ENCODE measurements at places on chromosomes 1 and 21. TPM values are rescaled to one million over a fixed set of nuclear protein-coding genes. Genes with fewer than 3 reads are reported as not detected.

DNA sequence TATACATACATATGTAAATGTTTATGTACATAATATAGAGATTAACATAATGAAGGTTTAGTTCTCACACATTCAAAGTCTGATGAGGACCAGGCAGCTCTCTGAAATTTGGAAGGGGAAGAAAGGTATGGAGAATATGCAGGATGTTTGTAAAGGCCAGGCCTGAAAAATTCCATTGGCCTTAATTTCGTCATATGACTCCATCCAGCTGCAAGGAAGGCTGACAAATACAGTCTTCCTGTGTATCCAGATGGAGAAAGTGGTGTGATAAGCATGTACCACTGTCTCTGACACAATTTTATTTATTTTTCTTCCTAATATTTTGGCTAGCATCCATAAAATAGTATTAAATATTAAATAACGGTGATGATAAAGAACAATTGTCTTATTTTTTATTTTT is 6.3 kb upstream of the SGIP1 start:
- H3K4me1 ChIP-seq = peaks cover 4% of the 10 kb centered on the region
- H3K4me3 ChIP-seq = no peak overlapping the region
- H3K27ac ChIP-seq = no peak overlapping the region
- no peaks in the 10 kb centered on the region for H3K36me3 ChIP-seq
- DNase-seq = no peak
- H3K27me3 ChIP-seq = peaks cover 14% of the 10 kb centered on the region

DIPK1A gene
- 8.7 TPM for total RNA-seq

DNA sequence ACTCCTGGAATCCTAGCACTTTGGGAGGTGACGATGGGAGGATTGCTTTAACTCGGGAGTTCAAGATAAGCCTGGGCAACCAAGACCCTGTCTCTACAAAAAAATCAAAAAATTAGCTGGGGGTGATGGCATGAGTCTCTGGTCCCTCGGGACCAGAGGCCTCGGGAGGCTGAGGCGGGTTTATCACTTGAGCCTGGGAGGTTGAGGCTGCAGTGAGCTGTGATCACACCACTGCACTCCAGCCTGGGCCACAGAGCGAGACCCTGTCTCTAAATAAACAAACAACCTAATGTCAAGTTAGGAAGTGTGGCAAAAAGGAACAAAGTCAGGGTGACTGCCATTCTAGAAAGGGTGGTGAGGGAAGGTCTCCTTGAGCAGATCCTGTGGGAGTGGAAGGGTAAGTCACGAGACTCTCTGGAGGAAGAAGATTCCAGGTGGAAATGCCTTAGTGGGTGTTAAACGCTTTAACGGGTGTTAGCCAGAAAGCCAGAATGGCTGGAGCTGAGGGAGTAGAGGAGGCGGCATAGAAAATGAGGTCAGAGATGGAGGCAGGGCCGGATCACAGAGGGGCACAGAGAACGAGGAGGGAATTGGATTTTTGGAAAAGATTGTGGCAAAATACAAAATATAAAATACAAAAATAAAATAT is 62.2 kb upstream of the ATP5PO start:
- H3K4me3 ChIP-seq = no peak overlapping the region
- H3K27ac ChIP-seq = peak overlapping the region; percentile 100
- peaks cover 62% of the 10 kb centered on the region for H3K4me1 ChIP-seq

DNA sequence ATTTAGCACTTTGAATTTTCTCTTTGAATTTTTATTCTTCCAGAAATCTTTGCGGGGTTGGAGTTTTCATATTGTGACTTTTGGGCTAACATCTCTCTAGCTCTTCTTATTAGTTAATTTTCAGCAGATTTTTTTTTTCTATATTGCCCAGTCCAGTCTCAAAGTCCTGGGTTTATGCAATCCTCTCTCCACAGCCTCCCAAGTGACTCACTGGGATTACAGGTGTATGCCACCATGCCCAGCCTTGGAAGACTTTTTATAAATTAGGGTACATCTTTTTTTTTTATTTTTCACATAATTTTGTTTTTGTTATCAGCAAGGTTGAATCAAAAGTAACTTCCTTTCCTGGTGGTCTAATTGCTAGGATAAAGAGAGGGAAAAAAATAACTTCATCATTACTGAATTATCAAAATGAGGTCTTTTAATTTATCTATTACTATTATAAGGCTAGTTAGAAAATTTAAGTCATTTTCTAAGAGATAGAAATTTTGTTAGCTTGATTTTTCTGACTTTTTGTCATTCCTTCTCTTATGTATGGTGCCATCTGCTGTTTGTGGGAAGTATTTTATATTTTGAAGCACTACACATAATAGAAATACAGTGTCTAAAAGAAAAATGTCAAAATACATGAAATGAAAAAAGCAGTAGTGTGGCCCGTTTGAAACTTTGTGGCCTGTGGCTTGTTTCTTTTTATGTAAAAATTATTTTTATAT is 273.4 kb upstream of the CACYBP start:
- no peaks in the 10 kb centered on the region for H3K27me3 ChIP-seq
- no peak overlapping the region for H3K27ac ChIP-seq
- H3K36me3 ChIP-seq = no peaks in the 10 kb centered on the region
- H3K4me1 ChIP-seq = no peaks in the 10 kb centered on the region

CADM3 gene
- total RNA-seq = not detected

DNA sequence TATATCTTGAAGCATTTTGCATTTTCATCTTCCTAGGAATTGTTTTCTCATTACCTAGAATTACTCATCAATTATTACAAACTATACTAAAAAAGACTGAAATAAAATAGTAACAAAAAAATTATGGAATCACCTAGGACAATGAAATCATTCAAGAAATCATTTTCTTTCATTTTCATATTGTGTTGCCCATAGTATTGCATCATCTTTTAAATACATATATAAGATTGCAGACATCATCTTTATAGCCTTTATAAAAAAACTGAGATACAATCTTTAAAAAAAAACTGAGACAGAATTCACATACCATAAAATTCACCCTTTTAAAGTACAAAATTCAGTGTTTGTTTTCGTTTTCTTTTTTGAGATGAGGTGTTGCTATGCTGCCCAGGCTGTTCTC is 29.6 kb downstream of the GDAP2 start:
- H3K4me3 ChIP-seq = no peak overlapping the region
- H3K4me1 ChIP-seq = peaks cover 4% of the 10 kb centered on the region
- no peak for DNase-seq
- H3K27me3 ChIP-seq = no peaks in the 10 kb centered on the region
- H3K36me3 ChIP-seq = peaks cover 26% of the 10 kb centered on the region

OR2M3 gene
- total RNA-seq = not detected

DNA sequence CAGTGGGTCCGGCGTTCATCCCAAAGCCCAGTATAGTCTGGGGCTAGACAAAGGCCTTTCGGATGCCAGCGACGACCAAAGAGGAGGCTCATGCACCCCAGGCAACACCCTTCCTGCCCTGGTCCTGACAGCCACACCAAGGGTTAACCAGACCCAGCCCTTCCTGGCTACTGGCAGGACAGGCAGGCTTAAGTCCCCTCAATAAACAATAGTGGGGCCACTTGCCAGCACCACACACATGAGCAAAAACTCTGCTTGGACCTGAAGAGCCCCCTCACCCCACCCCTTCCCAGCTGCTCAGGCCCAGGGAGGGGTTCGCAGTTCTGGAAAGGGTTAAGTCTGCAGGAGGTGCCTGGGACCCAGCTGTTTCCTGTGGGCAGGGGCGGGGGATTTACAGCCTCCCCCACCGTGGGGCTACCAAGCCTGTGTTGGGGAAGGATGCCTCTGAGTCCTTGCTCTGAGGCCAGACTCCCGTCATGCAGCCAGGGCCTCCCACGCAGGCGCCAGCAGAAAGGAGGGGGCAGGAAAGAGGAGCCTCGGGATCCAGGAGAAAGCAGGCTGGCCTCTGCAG is 18.2 kb downstream of the PHLDA3 start:
- no peak for DNase-seq
- H3K4me1 ChIP-seq = peaks cover 11% of the 10 kb centered on the region

DNA sequence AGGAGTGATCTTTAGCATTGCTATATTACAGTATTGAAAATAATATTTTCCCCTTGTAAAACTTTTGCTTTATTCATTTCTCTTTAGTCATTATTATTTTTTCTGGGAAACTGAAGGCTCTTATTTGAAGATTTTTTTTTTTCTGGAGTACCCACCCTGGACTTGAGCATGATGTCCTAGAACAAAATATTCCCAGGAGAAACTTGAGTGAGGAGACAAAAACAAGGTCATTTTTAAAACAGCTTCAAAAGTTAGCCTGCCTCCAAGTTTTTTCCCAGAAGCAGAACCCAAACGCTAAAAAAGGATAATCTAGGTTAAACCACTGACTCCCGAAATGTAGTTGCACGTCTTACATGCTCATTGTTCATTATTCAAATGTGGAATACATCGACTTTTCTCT is 160.2 kb upstream of the KCTD3 start:
- no peak overlapping the region for H3K27ac ChIP-seq
- DNase-seq = no peak
- no peaks in the 10 kb centered on the region for H3K36me3 ChIP-seq
- H3K4me3 ChIP-seq = no peak overlapping the region

GRCh38 chr1:11886986-11887665 is 28.4 kb upstream of the NPPB start:
- H3K4me3 ChIP-seq = no peak overlapping the region
- H3K36me3 ChIP-seq = no peaks in the 10 kb centered on the region
- peaks cover 6% of the 10 kb centered on the region for H3K27me3 ChIP-seq
- no peaks in the 10 kb centered on the region for H3K4me1 ChIP-seq
- DNase-seq = no peak

DNA sequence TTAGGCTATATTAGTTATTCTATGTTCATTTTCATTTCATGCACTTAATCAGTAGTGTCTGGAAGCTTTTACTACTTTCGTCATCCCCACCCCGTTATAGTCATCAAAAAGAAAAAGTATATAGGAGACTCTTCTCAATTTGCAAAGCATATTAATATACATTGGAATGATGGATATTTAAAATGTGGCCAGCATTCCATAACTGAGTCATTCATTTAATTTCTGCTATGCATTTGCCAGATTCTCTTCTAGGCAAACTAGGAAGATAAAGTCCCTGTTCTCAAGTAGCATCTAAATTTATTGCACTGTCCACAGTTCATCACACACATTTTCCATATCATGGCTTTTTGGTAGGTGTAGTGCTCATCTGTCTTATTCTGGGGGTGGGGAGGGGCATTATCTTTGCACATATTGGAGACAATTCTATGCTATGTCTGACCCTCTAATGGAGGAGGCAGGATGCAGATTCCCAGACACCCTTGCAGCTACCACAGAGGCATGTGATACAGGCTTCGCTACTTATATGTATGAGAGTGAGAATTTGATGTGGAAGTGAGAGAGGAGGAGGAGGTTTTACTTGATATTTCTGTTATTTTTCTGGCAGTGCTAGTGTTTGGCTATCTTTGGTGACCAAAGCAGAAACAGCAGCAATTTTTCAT is 125.8 kb downstream of the CTH start:
- H3K27me3 ChIP-seq = peaks cover 10% of the 10 kb centered on the region
- no peak overlapping the region for H3K27ac ChIP-seq
- no peak overlapping the region for H3K4me3 ChIP-seq
- no peaks in the 10 kb centered on the region for H3K36me3 ChIP-seq

DNA sequence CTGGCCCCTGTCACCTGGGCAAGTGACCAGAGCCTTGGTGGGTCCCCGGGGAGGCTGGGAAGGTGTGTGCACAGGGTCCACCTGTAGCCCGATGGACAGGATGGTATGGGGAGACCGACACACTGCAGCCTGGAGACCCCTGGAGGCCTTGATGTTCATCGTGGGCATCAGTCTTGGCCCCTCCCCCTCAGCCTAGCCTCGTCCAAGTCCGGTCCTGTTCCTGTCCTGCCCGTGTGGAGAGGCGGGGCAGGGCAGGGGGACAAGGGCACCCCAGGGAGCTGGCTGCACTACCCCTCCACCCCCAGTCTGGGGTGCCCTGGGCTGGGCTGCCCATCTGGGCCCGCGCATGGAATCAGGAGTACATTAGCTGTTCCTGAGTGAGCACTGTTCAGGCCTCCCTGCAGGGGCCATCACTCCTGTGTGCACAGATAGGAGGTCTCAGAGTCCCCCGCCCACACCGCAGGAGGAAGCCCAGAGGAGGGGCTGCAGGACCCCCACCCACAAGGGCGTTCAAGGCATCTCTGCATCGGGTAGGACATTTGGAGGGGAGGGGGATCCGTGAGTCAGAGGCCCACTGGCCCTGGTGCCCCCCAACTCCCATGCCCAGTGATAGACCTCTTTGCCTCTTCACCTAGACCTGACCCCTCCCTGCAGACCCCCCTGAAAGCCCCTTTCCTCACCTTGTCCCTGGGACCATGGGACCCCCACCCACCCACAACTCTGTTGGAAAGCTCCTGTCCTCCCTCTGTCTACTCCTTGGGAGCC is 63.2 kb downstream of the WNT9A start:
- no peak overlapping the region for H3K4me3 ChIP-seq
- H3K27ac ChIP-seq = no peak overlapping the region
- H3K36me3 ChIP-seq = no peaks in the 10 kb centered on the region
- no peaks in the 10 kb centered on the region for H3K27me3 ChIP-seq

DNA sequence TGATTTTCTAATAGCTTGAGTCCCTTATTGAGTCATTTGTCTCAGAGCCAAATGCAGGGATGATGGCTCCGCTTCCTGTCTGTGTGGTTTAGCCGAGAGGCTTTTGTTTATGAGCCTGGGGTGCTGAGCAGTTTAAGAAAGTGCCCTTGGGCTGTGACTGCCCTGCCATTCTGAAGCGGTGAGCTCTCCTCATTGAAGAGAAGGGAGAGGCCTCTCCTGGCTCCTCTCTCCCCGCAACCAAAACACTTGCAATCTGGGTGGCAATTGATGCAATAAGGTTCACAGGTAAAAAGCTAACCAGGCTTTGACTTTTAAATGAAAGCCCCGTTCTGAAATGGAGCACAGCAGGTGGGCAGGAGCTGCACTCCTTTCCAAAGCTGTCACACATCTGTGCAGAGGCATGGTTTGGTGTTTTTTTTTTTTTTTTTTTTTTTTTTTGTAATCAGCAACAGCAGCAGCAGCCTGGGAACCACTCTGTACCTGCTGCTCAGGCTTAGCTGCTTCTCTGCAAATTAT is 403.7 kb downstream of the SIPA1L2 start:
- no peaks in the 10 kb centered on the region for H3K36me3 ChIP-seq
- H3K27ac ChIP-seq = peak overlapping the region; percentile 29
- peak; percentile 60 for DNase-seq
- H3K4me1 ChIP-seq = peaks cover 9% of the 10 kb centered on the region
- H3K27me3 ChIP-seq = no peaks in the 10 kb centered on the region

DNA sequence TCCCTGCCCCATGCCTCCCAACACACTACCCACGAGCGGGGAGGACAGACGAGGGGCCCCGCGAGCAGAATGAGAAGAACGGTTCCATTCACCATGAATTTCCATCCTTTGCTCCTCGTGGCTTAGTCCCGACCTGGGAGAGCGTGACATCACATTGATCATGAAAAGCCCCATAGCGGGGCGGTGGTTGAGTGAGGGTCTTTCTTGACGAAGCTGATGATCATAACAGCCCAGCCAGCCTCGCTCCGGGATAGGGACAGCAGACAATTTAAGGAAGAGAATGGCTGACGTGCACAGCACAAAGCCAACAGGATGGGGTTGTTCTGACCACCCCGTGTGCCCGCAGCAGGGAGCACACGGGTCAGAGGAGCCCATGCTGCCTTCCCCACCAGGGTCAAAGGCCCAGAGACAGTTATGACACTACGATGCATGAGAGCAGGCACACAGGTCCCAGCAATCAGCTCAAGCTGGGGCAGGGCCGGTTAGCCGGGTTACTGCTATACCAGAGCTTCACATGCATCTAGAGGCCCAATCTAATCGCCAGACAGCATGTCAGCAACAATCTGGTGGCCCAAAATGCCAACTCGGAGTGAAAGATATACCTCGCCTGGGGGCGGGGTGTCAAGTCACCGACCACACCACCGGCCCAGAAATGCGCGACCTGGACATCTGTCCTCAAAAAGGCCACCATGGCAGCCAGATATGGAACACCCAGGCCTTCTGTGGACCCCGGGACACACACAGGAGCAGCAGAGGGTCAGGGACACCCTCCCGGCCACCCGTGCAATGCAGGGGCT is 135.2 kb downstream of the LIPI start:
- H3K36me3 ChIP-seq = no peaks in the 10 kb centered on the region
- no peak overlapping the region for H3K27ac ChIP-seq
- no peak for DNase-seq
- no peaks in the 10 kb centered on the region for H3K27me3 ChIP-seq
- no peaks in the 10 kb centered on the region for H3K4me1 ChIP-seq

FTCD gene
- total RNA-seq = 0.22 TPM

All from activated CD4-positive, alpha-beta memory T cell treated with anti-CD3 and anti-CD28 coated beads for 36 hours (primary cell).